Cerebellum (tissue), 4 donors: ENCODE measurements at places on chromosomes 5 and 9. TPM values are rescaled to one million over a fixed set of nuclear protein-coding genes. Genes with fewer than 3 reads are reported as not detected.

SLC27A6 gene
- 2.2 TPM for total RNA-seq

BTNL8 gene
- total RNA-seq = not detected

SPINK5 gene
- 0.09 TPM for total RNA-seq

MYO10 gene
- 21.7 TPM for total RNA-seq

PHAX gene
- total RNA-seq = 62.4 TPM

LRRC19 gene
- total RNA-seq = not detected

ENHO gene
- 27.1 TPM for total RNA-seq

DNA sequence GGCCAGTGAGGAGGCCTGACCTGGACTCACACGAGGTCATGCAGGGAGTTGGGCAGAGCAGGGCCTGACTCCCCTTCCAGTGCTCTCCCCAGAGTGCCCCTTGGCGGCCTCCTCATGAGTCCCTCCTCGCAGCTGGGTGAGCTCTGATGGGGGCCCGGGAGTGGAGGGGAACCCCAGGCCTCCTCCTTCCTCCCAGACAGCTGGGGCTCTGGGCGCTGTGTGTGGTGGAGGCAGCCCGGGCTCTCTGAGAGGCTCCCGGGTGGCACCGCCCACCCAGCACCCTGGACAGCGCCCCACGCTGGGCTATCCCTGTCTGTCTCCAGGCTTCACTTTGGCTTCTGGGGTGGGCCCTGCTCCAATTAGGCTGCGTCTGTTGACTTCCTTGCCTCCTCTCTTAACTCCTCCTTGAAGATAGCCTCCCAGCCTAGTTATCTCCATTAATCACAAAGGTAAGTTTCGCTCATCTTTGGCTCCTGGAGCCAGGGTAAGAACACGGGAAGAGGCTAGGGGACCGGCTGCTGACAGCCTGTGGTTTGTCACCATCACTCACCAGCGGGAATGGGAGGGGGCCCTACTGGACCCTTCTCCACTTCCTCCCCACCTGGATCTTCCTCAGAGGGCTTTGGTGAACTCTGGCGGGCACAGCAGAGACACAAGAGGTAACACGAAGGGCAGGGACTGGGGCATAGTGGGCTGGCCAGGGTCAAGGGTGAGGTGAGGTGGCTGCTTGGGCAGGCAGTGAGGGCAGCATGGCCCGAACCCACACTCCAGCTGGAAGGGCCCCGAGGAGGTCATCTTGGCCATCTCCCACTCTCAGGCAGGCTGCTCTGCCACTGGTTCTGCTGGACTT, 13.1 kb downstream of the PSD2 start:
- no peak for DNase-seq

DNA sequence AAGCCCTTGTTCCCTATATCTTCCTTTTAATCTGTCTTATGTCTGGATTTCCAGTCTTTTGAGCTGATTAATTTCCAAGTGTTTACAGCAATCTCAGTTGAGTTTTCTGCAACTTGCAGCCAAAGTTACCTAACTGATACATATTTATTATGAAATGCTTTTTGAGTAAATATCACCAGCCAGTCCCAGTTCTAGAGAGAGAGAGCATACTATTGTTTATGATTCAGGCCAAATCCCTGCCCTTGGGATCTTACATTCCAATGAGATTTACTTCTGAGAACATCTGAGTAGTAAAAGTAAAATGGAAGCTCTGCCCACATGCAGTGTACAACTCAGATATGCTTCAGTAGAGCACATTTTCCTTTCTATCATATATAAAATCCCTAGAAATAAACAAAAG, 661.7 kb downstream of the KCTD16 start:
- no peak for DNase-seq

DNA sequence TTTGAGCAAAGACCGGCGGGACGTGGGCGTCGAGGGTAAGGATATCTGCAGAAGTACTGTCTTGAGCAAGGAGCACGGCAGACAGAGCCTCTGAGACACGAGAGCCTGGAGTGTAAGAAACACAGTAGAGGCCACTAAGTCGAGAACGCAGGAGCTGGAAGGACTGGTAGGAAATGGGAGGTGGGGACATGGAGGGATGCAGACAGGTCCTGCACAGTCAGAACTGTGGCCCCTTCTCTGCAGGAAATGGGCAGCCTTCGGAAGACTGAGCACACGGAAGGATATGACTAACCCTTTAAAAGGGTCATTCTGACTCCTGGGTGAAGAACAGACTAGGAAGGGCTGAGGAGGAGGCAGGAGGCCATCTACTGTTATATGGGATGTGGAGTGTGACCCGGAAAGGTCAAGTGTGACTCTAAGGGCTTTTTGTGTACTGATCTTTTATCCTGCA, 1.4 kb upstream of the CAMSAP1 start:
- no peak for DNase-seq

DNA sequence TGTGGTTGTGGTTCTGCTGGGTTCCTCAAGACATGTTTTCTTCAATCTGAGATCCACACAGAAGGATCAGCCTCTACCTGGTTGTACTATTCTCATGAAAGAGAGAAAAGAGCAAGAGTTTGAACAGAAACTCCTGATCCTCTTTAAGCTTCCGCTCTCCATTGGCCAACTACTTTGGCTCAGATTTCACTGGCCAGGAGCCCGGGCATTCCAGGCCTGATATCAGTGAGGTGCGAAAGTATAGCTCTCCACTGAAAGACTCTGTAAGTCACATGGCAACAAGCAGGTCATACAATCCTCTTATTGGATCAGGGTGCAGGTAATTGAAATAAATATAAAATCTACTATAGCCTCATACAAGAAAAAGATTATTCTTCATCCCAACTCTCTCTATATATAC, 920.5 kb downstream of the TLE4 start:
- no peak for DNase-seq

- DNase-seq = peak; percentile 58
Observed at GRCh38 chr9:107711542-107711941, 222.0 kb upstream of the KLF4 start.

- DNase-seq = no peak
Observed at GRCh38 chr9:20618361-20618802, 3.9 kb downstream of the MLLT3 start.

- DNase-seq = no peak
Observed at GRCh38 chr5:68883436-68883835, 210.4 kb upstream of the SLC30A5 start.

DNA sequence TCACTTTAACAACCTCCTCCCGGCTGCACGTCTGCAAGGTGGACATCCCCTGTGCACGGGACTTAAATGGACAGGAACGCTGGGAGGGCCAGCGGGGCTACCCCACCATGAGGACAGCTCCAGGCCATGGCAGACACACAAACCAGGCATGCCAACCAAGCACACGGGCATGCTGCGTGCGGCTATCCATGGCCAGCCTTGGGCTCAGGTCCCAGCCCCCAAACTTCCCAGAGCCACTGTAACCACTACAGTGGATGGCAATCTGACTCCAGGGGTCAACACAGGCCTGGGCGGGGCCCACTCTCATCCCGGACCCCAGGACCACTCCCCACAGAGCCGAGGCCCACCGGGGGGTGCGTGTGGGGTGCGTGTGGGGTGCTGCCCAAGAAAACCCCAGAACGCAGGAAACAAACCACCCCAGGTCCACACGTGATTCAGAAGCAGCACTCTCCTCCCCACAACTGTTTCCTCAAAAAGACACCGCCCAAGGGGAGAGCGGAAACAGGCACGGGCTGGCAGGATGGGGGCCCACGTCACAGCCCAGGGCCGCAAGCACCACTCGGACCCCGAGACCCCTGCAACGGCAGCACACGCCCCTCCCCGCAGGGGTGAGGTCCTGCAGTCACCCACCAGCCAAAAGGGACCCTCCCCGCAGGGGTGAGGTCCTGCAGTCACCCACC, 7.4 kb downstream of the SLC12A7 start:
- DNase-seq = no peak

DNA sequence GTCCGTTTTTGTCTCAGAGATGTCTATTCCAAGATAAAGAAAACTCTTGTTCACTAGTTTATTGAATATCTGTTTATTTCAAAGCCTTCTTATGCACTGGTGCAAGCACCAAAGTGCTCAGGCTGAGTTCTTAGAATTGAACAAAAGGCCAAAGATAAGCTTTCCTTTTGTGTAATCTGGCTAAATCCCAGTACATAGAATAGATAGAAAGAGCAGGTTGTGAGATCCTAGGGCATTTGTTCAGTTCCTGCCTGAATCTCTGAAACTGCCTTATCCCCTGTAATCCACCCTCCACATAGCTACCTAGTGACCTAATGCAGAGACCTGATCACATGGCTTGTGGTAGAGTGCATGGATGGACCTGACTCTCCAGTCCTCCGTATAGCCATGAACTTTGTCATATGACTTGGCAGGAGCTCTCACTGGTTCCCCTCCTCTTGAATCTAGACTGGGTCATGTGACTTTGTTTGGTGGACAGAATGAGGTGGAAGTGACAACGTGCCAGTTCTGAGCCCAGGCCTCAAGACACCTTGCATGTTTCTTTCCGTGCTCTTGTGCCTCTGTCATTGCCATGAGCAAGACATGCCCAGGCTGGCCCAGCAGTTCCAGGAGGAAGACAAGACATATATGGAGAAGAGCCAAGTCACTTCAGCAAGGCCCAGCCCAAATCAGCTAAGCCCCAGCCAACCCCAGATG, 139.3 kb upstream of the SHB start:
- DNase-seq = no peak

DNA sequence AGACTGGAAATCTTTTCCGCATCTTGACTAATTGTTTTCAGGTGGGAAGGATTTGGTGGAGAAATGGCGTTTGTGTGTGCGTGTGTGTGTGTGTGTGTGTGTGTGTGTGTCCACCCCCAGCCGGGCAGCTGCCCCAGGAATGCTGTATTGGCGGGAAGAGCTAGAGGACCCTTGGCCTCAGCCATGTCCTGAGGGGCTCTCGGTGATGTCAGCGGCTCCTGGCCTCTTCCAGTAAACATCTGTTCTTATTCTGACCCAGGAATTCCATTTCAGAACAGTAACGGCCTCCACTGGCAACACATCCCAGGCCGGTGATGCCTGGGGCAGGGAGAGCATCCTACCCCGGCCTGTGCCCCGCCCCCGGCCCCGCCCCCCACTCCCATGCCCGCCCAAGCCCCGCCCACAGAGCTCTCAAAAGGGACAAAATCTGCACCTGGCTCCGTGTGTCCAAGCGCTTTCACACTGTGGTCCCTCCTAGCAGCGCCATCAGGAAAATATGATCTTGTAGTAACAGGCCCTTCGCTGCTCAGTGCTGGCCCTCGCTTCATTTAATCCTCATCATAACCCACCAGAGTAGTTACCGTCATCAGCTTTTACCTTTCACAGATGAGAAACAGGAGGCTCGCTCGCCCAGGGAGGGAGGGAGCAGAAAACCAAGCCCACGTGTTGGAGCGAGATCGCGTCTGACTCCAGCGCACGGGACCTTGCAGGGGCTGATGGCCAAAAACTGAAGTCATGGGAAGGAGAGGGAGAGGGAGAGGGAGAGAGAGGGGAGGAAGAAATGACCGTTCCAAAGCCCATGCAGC, 18.9 kb downstream of the ADAMTS2 start:
- DNase-seq = no peak

- DNase-seq = no peak
Observed at GRCh38 chr5:168424594-168425323, 61.5 kb upstream of the RARS1 start.

GRCh38 chr9:94097788-94098414, 13.6 kb downstream of the PTPDC1 start:
- DNase-seq = no peak

DNA sequence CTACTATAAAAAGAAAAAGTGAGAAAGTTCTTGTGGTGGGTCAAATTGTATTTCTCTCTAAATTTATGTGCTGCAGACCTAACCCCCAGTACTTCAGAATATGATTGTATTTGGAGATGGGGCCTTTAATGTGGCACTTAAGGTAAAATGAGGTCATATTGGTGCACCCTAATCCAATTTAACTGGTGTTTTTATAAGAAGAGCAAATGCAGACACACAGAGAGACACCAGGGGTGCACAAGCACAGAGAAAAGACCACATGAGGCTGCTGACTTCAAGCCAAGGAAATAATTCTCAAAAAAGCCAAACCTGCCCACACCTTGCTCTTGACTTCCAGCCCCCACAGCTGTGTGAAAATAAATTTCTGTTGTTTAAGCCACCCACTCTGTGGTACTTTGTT, 80.2 kb upstream of the HTR4 start:
- no peak for DNase-seq

DNA sequence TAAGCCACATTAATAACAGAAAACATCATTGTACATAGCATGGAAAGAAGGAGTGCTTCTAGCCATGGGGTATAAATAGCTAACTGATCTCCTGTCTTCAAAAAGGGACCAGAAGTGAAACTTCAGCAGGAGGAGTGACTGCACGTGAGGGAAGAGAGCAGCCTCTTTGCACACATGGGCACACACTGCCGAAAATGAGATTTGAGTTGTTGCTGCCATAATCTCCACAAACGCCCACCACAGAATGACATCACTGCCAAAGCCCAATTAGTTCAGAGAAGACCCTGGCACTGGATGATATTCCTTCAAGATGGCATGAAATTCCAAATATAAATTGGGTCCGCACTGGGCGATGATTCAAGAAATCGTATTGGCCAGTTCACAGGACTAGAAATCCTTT, 238.9 kb upstream of the NR4A3 start:
- no peak for DNase-seq

DNA sequence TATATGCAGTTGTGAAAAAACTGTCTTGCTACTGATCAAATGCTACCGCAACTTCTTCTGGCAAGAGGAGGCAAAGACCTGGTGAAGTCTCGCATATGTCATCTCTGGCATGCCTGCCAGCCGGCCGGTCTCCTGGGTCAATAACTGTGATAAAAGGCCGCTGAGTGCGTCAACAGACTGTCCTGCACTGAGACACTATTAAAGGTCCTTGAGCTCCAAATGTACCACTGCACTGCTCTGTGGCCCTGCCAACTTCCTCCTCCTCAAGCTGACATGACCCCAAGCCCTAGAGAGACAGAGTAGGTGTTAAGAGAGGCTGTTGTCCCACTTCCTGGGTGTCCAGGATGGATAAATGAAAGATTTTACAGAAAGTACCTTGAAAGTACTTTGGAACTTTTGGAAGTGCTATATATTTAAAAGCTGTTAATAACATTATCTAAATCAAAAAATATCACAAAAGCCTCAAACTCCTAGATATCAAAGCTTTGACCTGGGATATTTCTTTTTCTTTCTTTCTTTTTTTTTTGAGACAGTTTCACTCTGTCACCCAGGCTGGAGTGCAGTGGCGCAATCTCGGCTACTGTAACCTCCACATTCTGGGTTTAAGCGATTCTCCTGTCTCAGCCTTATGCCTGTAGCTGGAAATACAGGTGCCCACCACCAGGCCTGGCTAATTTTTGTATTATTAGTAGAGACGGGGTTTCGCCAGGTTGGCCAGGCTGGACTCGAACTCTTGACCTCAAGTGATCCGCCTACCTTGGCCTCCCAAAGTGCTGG, 31.5 kb downstream of the RAPGEF1 start:
- no peak for DNase-seq

DNA sequence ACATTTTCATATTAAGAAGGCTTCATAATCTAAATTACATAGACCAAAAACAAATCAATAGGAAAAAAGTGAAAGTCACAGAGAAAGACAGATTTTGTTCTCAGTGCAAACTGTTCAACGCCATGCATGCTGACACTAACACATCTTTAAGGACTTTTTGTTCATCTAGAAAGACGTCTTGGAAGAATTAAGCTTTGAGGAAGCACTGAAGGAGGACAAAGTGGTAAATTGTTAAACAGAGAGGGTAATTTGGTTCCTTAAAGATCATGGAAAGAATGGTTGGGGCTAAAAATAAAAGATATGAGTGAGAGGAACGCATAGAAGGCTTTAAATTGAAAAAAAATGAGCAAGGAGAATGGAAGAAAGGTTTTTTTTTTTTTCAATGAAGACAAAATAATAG, 9.1 kb downstream of the MEGF9 start:
- no peak for DNase-seq
